ENCODE measurements at places on chromosomes 2 and 18. TPM values are rescaled to one million over a fixed set of nuclear protein-coding genes. Genes with fewer than 3 reads are reported as not detected.

- DNase-seq, result no peak
- H3K4me3 ChIP-seq, result no peak overlapping the region
- H3K27me3 ChIP-seq, result no peaks in the 10 kb centered on the region
- no peaks in the 10 kb centered on the region for H3K36me3 ChIP-seq
Measured at GRCh38 chr18:42446195-42446594, 491.2 kb downstream of the PIK3C3 start.

GRCh38 chr18:9730786-9731185, 22.7 kb downstream of the RAB31 start:
- H3K27ac ChIP-seq, result no peak overlapping the region
- no peaks in the 10 kb centered on the region for H3K27me3 ChIP-seq
- H3K4me1 ChIP-seq, result peaks cover 3% of the 10 kb centered on the region
- no peak for DNase-seq
- H3K4me3 ChIP-seq, result no peak overlapping the region

GRCh38 chr2:238103465-238104225, 3.5 kb downstream of the ESPNL start:
- H3K36me3 ChIP-seq, result no peaks in the 10 kb centered on the region
- DNase-seq, result peak; percentile 11
- H3K27ac ChIP-seq, result no peak overlapping the region
- H3K27me3 ChIP-seq, result no peaks in the 10 kb centered on the region
- H3K4me1 ChIP-seq, result peaks cover 5% of the 10 kb centered on the region

- H3K36me3 ChIP-seq, result no peaks in the 10 kb centered on the region
- no peak overlapping the region for H3K4me3 ChIP-seq
- H3K4me1 ChIP-seq, result peaks cover 30% of the 10 kb centered on the region
- no peak for DNase-seq
- no peak overlapping the region for H3K27ac ChIP-seq
Measured at GRCh38 chr2:65357095-65357958, 75.1 kb downstream of the SPRED2 start.

DNA sequence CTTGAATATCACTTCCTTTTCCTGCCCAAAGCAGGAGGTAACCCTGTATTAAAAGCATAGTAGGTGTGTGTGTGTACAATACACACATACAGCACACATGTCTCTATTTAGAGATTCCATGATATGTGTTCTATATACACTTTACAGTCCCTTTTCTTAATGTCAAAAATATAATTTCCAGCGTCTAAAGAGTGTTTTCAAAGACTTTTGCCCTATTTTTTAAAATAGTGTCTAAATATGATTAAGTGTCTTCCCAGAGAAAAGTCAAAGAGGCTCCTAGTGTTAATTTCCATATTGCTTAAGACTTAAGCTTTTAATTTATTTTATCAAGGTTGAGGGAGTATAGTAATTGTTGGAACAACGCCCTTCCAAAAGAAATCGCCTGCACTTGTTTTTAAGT, 420.3 kb upstream of the POU3F3 start:
- no peak for DNase-seq
- H3K4me1 ChIP-seq, result peaks cover 6% of the 10 kb centered on the region
- H3K27ac ChIP-seq, result no peak overlapping the region
- no peaks in the 10 kb centered on the region for H3K36me3 ChIP-seq
- H3K4me3 ChIP-seq, result no peak overlapping the region
- H3K27me3 ChIP-seq, result no peaks in the 10 kb centered on the region

GRCh38 chr18:12038639-12039539, 54.8 kb upstream of the ANKRD62 start:
- H3K4me3 ChIP-seq, result peak overlapping the region; percentile 54
- no peaks in the 10 kb centered on the region for H3K36me3 ChIP-seq
- no peaks in the 10 kb centered on the region for H3K27me3 ChIP-seq
- peaks cover 15% of the 10 kb centered on the region for H3K4me1 ChIP-seq

GRCh38 chr2:129585760-129586159, 393.7 kb upstream of the RAB6C start:
- no peak overlapping the region for H3K27ac ChIP-seq
- no peaks in the 10 kb centered on the region for H3K36me3 ChIP-seq
- no peak for DNase-seq
- no peaks in the 10 kb centered on the region for H3K4me1 ChIP-seq

DNA sequence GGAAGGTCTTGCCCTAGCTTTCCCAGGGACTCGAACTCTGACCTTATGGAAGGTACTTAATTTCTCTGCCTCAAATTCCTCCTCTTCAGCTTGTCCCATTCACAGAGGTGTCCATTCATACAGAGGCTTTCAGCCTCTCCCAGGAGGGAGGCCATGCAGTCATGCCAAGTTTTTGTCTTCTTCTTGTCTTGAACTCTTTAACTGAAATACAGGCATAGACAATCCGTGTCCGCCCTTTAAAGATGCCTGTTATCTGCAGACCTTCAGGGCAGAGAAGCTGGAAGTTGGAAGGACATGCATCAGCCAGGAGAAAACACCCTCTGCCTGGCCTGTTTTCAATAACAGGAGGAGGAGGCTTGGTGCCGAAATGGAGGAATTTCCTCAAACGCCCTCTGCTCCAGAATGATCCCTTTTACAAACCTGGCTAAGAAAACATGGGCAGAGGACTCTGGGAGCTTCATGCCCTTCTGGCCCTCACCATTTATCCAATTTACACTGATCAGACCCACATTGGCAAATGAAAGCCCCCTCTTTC, 308.3 kb downstream of the MYCN start:
- no peak for DNase-seq
- H3K36me3 ChIP-seq, result no peaks in the 10 kb centered on the region

- H3K27ac ChIP-seq, result no peak overlapping the region
- H3K4me3 ChIP-seq, result no peak overlapping the region
- DNase-seq, result no peak
- no peaks in the 10 kb centered on the region for H3K4me1 ChIP-seq
Measured at GRCh38 chr2:83756219-83756618, 702.9 kb downstream of the SUCLG1 start.

Gene CXCR4
- total RNA-seq, result 40.6 TPM

GRCh38 chr2:48886919-48887318, 131.4 kb upstream of the LHCGR start:
- H3K27ac ChIP-seq, result no peak overlapping the region
- H3K36me3 ChIP-seq, result no peaks in the 10 kb centered on the region
- no peaks in the 10 kb centered on the region for H3K4me1 ChIP-seq
- H3K4me3 ChIP-seq, result no peak overlapping the region

Gene SOWAHC
- 30.7 TPM for total RNA-seq

DNA sequence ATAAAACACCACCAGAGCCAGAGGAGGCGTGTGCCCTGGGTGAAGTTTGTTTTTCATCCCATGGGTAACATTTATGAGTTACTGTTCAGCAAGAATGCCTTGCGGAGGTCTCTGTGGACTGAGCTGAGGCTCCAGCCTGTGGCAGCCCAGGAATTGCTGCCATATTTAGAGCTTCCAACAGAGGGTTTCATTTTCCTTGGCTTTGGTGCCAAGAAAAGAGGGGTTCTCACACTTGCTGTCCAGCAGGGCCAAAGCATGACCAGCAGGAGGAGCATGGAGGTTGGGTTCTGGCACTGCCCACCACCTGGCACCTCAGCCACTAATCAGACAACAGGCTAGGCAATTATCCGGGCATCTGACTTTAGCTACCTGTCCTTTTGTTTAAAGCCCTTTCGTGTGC, 36.7 kb downstream of the EPAS1 start:
- H3K4me3 ChIP-seq, result no peak overlapping the region
- peaks cover 98% of the 10 kb centered on the region for H3K4me1 ChIP-seq
- H3K27me3 ChIP-seq, result no peaks in the 10 kb centered on the region
- no peaks in the 10 kb centered on the region for H3K36me3 ChIP-seq
- peak overlapping the region; percentile 80 for H3K27ac ChIP-seq

DNA sequence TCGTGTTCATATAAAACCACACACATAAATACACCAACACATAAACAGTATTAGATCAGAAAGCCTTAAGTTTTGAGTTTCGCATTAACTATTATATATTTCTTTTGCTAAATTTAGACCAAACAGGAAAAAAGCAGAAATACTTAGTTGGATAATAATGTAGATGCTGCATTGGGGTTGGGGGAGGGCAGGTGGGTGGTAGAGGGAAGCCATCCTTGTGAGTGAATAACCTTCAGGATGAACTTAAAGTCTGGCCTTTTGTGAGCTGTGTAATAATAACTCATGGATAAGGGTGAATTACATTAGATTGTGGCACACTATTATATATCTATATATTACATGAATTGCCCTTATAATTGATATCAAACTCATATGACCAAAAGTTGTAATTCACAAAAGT, 174.7 kb downstream of the WDR7 start:
- H3K36me3 ChIP-seq, result no peaks in the 10 kb centered on the region
- H3K27ac ChIP-seq, result no peak overlapping the region
- DNase-seq, result no peak
- H3K4me3 ChIP-seq, result no peak overlapping the region

DNA sequence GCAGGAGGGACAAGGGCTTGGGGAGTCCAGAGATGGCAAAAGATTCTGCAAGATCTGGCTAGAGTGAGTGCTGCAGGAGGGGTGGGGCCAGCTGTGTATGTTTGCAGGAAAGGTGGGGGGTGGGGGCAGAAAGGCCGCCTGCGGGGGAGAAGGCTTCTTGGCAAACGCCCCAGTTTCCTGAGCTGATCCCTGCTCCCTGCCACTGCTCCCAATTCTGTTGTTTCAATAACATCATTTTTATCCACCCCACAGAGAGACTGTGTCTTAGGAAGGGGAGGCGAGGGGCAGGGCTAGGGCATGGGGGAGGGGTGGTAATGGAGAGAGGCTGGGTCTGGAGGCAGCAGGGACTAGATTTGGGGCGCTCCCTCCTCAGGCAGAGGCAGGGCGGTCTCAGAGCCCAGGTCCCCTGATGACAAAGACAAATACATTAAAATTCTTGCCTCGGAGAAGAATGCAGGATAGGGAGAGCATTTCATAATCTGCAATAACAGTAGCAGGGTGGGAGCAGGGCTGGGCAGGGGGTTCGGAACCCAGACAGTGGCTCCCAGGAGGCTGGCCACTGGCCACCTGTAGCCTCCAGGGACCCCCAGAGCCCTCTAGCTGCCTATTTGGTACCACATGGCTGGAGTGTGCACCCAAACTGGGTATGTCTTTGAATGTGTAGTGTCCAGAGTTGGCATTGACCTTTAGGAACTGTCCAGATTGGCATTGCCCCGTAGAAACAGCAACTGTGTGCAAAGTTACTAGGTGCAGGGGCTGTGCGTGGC, 2.1 kb upstream of the WNT6 start:
- H3K4me3 ChIP-seq, result no peak overlapping the region
- peaks cover 19% of the 10 kb centered on the region for H3K4me1 ChIP-seq
- H3K27me3 ChIP-seq, result peaks cover 12% of the 10 kb centered on the region

DNA sequence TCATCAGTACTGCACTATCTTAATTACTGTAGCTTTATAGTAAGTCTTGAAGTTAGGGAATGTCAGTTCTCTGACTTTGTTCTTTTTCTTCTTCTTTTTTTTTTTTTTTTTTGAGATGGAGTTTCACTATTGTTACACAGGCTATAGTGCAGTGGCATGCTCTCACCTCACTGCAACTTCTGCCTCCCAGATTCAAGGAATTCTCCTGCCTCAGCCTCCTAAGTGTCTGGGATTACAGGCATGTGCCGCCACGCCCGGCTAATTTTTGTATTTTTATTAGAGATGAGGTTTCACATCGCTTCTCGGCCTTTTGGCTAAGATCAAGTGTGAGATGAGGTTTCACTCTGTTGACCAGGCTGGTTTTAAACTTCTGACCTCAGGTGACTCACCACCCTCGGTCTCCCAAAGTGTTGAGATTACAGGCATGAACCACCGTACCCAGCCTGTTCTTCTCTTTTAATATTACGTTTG, 41.9 kb upstream of the TANC1 start:
- no peaks in the 10 kb centered on the region for H3K36me3 ChIP-seq
- no peaks in the 10 kb centered on the region for H3K4me1 ChIP-seq
- no peak for DNase-seq
- no peaks in the 10 kb centered on the region for H3K27me3 ChIP-seq
- H3K4me3 ChIP-seq, result no peak overlapping the region

DNA sequence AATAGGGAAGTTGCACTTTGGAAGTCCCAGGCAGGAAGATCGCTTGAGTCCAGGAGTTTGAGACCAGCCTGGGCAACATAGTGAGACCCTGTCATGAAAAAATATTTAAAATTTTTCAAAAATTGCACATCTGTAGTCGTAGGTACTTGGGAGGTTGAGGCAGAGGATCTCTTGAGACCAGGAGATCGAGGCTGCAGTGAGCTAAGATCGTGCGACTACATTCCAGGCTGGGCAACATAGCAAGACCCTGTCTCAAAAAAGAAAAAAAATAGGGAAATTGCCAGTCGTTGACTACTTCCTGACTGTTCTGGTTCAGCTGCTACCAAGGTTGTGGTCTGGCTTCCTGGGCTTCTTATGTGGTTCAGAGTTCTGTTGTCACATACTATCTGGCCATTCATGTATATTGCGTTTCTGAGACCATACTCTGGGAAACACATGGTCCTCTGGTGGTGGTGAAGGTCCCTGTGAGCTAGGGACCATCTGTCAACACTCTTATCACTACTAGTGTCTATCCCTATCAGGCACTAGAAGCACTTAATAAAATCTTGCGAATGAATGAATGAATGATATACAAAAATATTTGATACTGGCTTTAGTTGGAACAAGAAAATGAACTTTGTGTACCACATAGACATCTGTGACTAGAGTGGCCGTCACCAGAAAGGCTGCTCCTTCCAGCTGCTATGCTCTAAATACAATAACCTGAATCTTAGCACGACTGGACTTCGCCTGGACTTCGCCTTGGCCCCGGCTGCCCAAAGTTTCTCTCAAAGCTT, 861 bp upstream of the KLHL23 start:
- no peaks in the 10 kb centered on the region for H3K36me3 ChIP-seq
- H3K27ac ChIP-seq, result peak overlapping the region; percentile 33
- H3K4me1 ChIP-seq, result peaks cover 4% of the 10 kb centered on the region
- DNase-seq, result no peak

Gene GCKR
- total RNA-seq, result not detected

DNA sequence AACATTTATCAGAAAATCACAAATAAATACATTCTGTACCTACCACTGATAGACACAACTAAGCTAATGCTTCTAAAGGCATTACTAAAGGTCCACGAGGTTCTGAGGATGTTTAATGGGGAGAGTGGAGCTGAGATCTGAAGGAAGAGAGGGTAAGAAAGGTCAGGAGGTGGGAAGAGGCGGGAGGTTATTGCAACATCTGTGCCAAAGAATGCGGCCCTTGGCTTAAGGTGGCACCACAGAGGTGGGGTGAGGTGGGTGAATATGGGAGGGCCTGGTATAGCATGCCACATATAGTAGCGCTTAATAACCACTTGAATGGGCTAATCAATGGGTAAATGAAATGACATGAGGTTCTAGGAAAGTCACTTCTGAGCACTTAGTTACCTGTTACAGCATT, 217.8 kb upstream of the ATP5MC3 start:
- no peak for DNase-seq
- no peak overlapping the region for H3K27ac ChIP-seq
- H3K36me3 ChIP-seq, result no peaks in the 10 kb centered on the region
- H3K4me3 ChIP-seq, result no peak overlapping the region
- no peaks in the 10 kb centered on the region for H3K27me3 ChIP-seq
